Stimulated activated CD4-positive, alpha-beta T cell treated with anti-CD3 and anti-CD28 coated beads, TNF-alpha, amount 100 ng/mL, for 4 hours (primary cell): ENCODE measurements at places on chromosomes 16 and 17.

DNA sequence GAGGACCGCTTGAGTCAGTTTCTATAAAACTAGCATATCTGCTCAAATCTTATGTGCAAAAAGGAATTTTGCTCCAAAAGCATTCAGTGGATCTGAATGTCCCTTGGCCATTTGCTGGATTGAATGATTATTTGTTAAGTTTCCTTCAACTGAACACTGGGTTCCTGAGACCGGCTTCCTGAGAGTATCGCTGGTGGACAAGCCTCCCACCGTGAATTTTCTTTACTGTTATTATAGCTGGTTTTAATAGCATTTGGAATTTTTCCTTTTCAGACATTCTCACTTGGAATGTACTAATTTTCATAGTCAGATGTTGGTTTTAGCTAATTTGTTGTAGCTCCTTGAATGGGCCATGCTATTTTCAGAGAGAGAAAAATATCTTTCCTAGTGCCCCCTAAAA is 9.8 kb upstream of the MYOCD start:
- no peak for DNase-seq

DNA sequence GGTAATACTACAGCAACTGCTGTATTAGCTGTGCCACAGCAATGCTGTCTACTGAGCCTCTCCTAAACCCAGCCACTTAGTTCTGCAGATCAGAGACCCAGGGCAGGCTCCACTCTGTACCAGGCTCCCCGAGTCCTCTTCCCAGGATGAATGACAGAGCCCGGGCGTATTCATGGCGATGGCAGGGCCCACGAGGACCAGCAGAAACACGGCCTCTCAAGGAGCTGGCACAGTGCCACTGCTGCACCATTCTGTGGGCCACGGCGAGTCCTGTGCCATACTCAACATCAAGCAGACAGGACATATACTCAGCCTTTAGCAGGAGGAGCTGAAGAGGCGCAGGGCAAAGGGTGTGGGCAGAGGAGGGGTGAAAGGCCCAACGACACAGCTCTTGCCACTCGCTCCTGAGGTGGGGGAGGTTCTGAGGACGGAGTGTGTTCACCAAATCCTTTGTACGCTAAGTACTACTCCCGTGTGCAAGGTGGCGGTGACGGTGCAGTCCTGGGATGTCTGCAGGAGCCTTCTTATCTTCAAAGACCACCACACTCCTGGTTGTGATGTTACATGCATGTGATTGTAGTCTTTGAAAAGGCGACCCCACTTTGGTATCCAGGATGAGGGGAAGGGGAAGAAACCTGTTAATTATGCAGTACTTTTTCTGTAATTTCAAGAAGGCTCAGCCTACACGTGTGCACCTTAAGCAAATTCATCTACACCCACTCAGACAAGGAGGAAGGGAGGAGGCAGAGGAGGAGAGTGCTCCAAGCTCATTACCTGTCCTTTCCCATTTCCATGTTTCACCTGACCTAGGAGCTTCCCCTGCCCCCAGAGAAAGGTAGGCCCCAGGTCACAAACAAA is 98.0 kb downstream of the AMFR start:
- DNase-seq: no peak

GRCh38 chr16:80317599-80318037 is 223.2 kb upstream of the DYNLRB2 start:
- no peak for DNase-seq

DNA sequence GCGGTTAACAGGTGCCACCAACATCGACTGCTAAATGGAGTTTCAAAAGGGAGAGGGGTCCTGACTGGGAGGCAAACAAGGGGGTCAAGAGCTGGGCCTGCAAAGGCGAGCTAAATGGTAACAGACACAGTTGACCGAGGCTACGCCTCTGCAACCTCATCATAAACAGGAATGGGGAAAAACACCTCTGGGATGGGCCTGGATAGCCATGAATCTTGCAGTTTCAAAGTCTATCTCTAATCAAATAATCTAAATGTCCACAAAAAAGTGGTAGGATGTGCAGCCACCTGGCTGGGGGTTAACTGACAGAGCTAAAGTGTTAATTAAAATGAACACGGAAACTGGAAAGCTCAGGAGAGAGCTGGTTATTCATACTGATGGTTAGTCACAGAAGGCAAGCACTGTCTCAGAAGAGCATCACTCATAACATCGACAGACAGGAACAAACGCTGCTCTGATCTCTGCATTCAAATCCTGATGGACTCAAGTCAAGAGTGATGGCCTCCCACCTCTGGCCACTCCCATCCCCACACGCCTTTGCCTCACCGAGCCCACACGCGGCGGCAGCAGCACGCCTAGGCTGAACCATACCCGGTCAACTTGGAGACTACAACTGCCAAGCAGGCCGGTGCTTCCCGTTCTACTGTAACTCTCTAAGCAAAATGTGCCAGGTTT is 56.3 kb downstream of the CREBBP start:
- no peak for DNase-seq

GRCh38 chr16:80968386-80969113 is 38.1 kb downstream of the CMC2 start:
- no peak for DNase-seq

GRCh38 chr16:70714581-70715054 is 28.8 kb upstream of the MTSS2 start:
- no peak for DNase-seq

DNA sequence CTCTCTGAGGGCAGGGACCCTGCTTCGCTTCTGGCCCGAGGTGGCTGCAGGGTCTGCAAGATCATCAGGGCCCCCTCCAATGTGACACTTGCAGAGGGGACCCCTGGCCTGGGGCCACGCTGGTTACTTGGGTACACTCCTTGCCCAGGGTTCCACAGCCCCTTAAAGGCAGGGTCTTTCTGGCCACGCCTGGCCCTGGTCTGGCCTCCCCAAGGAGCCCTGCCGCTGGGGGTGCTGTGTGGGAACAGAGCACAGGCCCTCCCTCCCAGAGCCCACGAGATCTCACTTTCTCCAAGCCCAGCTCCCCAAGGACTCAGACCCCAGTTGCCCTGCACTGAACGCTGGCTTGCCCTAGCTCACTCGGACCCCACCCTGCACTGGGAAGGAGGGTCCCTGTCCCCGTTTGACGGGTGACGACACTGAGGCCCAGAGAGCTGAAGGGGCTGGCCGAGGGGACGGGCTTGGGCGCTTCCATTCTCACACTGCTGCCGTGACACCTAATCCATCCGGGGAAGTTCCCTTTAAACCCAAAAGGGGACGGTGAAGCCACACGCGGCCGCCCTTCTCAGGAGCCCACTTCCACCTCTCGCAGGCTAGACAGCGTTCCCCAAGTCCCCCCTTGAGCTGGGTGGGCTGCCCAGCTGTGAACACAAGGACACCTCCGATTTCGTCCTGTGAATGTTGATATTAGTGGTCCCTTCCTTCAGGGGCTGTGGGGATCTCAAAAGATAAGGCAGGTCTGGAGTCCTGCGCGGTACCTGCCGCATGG is 26.9 kb upstream of the OSGIN1 start:
- no peak for DNase-seq

DNA sequence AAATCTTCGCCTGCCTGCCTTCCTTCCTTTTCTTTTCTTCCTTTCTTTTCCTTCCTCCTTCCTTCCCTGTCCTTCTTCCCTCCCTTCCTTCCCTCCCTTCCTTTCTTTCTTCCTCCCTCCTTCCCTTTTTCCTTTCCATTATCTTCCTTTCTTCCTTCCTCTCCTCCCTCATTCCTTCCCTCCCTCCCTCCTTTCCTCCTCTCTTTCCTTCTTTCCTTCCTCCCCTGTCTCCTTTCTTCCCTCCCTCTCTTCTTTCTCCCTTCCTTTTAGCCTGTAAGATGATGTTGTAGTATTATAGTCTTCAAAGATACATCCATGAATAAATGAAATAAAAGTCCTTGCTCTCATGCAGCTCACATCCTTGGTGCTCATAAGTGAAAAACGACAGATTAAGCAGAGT is 539.3 kb downstream of the RBFOX1 start:
- no peak for DNase-seq

GRCh38 chr16:9399573-9399972 is 308.1 kb downstream of the HAPSTR1 start:
- no peak for DNase-seq

GRCh38 chr16:1770328-1771187 is 785 bp downstream of the NME3 start:
- no peak for DNase-seq

DNA sequence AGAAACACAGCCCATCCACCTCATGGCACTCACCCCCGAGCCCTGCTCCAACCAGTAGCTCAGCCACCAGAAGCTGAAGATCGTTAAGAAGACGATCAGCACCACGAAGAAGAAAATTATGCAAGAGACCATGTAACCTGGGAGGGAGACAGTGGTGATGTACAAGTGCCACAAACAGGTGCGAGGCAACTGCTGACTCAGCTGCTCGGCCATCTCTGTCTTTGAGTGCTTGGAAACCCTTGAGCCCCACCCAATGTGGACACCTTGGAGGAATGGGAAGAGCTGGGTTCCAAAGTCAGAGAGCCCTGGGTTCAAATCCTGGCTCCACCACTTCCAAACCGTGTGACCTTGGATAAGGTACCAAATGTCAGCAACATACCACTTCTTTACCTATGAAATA is 38.1 kb upstream of the ABCC12 start:
- no peak for DNase-seq

DNA sequence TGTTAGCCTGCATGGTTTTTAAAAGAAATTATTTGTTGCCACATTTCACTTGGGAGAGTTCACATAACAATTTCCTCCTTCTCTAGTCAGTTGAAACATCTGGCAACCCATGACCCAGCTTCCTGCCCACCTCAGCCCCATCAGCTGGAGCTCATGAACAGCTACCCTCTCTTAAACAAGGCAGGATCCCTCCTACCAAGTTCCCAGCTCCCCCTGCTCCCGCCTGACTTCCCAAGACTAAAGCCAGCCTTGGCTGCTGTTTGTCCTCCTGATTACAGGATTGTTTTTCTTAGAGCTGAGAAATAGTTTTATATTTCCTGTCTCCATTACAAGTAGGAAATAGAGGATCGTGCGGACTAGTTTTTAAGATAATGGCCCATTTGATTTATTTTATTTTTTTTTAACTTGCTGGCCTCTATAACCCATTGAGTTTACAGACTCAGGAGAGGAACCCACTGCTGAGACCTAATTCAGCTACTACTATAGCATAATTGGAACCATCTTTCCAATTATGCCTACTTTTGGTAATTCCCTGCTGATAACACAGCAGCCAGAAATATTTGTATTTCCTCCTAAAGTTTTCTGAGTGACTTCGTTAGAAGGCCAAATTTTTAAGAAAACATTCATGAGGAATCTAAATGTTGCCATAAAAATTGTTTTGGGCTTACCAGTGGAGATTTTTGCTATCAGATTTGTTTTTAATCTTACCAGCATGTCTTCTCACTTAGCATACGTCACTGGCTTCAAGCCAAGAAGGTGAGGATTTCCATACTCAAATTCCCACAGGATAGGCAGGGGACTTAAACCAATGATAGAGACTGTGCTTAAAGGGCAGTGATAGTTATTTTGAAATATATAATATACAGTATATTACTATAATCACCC is 90.0 kb downstream of the ELAC2 start:
- no peak for DNase-seq

- DNase-seq: no peak
These were observed 1.0 kb downstream of the MYO15B start for GRCh38 chr17:75588596-75589011.

- DNase-seq: no peak
These were observed 190.7 kb downstream of the FTO start for GRCh38 chr16:53894686-53895085.

DNA sequence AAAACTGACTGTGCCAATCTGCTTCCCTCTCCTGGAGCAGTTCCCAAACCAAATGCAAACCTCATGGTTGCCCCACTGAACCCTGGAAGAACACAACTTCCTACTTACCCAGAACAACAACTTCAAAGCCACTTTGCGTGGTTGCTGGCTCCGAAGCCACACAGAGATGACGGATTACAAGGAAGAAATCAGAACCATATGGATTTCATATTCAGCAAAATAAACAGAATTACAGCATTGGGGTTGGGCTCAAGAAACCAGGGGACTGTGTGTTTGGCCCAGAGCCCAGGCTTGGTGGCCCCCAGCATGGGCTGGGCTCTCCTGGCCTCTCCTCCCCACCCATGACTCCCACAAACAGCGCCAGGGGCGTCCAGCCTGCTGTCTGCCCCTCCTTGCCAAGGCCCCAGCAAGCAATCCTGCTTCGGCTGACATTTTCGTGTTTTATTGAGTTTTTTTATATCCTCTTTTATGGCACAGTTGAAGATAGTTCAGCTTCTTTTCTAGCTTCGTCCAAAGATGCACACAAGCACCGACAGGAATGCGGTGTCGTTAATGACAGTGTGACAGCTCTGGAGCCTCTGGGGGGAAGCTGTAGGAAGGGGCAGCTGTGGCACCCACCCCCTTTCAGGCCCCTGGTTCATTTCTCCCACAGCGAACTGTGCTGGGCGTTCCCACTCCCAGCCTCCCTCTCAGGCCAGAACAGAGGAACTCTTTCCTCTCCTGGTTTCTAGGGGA is 137.1 kb downstream of the GAS7 start:
- no peak for DNase-seq
